Esophagus squamous epithelium (tissue), 5 donors: ENCODE measurements at places on chromosomes 5 and 9. TPM values are rescaled to one million over a fixed set of nuclear protein-coding genes. Genes with fewer than 3 reads are reported as not detected.
A peak's percentile ranks its signal among the peaks of the same experiment; 100 is the strongest.

- DNase-seq, result no peak
- no peaks in the 10 kb centered on the region for H3K27me3 ChIP-seq
- H3K4me3 ChIP-seq, result no peak overlapping the region
- H3K36me3 ChIP-seq, result no peaks in the 10 kb centered on the region
These were observed 311.2 kb downstream of the KCTD16 start for GRCh38 chr5:144481861-144482260.

GRCh38 chr5:36728697-36729543 is 122.5 kb downstream of the SLC1A3 start:
- no peak for DNase-seq
- no peaks in the 10 kb centered on the region for H3K36me3 ChIP-seq
- no peak overlapping the region for H3K4me3 ChIP-seq

- no peak for DNase-seq
- H3K4me1 ChIP-seq, result peaks cover 37% of the 10 kb centered on the region
- no peaks in the 10 kb centered on the region for H3K27me3 ChIP-seq
- no peaks in the 10 kb centered on the region for H3K36me3 ChIP-seq
- peak overlapping the region; percentile 79 for H3K27ac ChIP-seq
These were observed 20.3 kb downstream of the NEK6 start for GRCh38 chr9:124278054-124278540.

GRCh38 chr9:130305381-130305780 is 39.8 kb downstream of the HMCN2 start:
- H3K4me1 ChIP-seq, result peaks cover 29% of the 10 kb centered on the region
- H3K36me3 ChIP-seq, result no peaks in the 10 kb centered on the region
- no peak for DNase-seq
- H3K27ac ChIP-seq, result peak overlapping the region; percentile 77
- H3K4me3 ChIP-seq, result no peak overlapping the region

GRCh38 chr5:171797543-171797942 is 11.9 kb downstream of the SMIM23 start:
- H3K27me3 ChIP-seq, result no peaks in the 10 kb centered on the region
- DNase-seq, result no peak
- no peaks in the 10 kb centered on the region for H3K36me3 ChIP-seq

DNA sequence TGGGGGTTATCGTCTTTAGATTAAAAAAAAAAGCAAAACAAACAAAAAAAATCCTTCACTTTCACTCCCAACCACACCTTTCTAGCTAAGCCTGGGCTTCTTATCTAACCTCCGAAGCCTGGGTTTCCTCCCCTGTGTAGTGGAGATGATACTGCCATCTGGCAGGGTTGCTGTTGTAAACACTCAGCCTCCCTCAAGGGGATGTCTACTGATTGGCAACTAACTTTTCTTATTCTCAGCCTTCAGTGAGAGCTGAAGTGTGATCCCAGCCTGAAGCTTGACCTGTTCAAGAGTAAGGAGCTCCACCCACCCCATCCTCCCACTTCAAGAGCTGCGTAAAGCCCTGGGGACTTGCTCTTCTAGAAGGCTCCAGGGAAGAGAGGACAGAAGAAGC is 21.5 kb upstream of the WWC1 start:
- DNase-seq, result no peak
- no peaks in the 10 kb centered on the region for H3K36me3 ChIP-seq
- H3K27me3 ChIP-seq, result no peaks in the 10 kb centered on the region
- H3K27ac ChIP-seq, result no peak overlapping the region
- peaks cover 6% of the 10 kb centered on the region for H3K4me1 ChIP-seq

The S100Z gene
- 0.53 TPM for total RNA-seq

DNA sequence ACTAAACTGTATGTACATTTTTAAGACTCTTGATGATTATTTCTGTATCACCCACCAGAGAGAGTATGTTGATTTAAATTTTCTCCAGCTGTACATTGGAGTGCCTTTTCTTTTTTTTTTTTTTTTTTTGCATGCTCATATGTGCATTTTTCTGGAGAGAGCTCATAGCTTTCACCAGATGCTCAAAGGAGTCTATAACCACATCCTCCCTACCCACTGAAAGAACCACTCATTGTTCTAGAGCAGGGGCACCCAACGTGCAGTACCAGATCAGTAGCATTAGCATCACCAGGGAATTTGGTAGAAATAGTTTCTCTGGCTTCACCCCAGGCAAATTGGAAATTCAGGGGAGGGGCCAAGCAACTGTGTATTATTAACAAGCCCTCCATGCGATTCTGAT is 53.9 kb upstream of the TMEM171 start:
- H3K27ac ChIP-seq, result no peak overlapping the region
- H3K36me3 ChIP-seq, result no peaks in the 10 kb centered on the region
- no peaks in the 10 kb centered on the region for H3K27me3 ChIP-seq
- no peaks in the 10 kb centered on the region for H3K4me1 ChIP-seq
